GDM1 (cell line): ENCODE measurements at places on chromosomes 11 and 22.

- no peak for DNase-seq
Measured at GRCh38 chr11:59259867-59260475, 47.2 kb upstream of the MPEG1 start.

DNA sequence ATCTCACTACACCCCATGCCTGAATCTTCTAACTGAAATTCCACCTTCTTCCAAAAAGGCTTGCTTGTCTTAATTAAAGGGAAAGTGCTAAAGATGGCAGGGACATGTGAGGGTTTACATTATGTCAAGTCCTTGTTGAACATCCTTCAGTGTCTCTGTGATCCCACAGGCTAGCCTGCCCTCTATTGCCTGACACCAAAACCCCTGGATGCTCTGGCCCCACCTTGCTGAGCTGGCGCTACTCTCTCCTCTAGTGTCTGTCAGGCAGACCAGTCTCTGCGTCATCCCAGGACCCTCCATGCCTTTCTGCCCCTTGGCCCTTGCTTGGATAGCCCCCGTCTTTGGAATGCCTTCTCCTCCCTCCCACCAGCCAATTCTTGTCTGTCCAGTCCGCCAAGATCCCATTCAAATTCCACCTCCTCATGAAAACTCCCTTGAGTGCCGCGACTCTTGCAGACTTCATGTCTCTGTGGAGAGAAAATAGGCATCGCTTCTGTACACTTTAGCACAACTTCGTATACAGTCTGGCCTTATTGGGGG, 69.3 kb downstream of the PKNOX2 start:
- DNase-seq: no peak

- DNase-seq: peak; percentile 85
Measured at GRCh38 chr11:118929501-118930093, 3.9 kb upstream of the BCL9L start.

GRCh38 chr11:83054001-83054400, 17.7 kb downstream of the RAB30 start:
- DNase-seq: no peak

- no peak for DNase-seq
Measured at GRCh38 chr11:28704801-28705200, 596.6 kb downstream of the METTL15 start.
